Liver (tissue), 10 donors: ENCODE measurements at places on chromosomes 4 and X. TPM values are rescaled to one million over a fixed set of nuclear protein-coding genes. Genes with fewer than 3 reads are reported as not detected.

Gene SMIM10L2A
- total RNA-seq, result 0.98 TPM

Gene FGF16
- not detected for total RNA-seq

Gene DGAT2L6
- total RNA-seq, result not detected

Gene BGN
- total RNA-seq, result 30.7 TPM

Gene MAGEB2
- not detected for total RNA-seq

Gene CABS1
- total RNA-seq, result not detected

Gene CYTL1
- 4.6 TPM for total RNA-seq

- peaks cover 46% of the 10 kb centered on the region for H3K36me3 ChIP-seq
- no peak overlapping the region for H3K4me3 ChIP-seq
- DNase-seq, result no peak
- H3K27ac ChIP-seq, result no peak overlapping the region
- no peaks in the 10 kb centered on the region for H3K4me1 ChIP-seq
Observed at GRCh38 chrX:1417921-1418771, 26.2 kb upstream of the SLC25A6 start.

DNA sequence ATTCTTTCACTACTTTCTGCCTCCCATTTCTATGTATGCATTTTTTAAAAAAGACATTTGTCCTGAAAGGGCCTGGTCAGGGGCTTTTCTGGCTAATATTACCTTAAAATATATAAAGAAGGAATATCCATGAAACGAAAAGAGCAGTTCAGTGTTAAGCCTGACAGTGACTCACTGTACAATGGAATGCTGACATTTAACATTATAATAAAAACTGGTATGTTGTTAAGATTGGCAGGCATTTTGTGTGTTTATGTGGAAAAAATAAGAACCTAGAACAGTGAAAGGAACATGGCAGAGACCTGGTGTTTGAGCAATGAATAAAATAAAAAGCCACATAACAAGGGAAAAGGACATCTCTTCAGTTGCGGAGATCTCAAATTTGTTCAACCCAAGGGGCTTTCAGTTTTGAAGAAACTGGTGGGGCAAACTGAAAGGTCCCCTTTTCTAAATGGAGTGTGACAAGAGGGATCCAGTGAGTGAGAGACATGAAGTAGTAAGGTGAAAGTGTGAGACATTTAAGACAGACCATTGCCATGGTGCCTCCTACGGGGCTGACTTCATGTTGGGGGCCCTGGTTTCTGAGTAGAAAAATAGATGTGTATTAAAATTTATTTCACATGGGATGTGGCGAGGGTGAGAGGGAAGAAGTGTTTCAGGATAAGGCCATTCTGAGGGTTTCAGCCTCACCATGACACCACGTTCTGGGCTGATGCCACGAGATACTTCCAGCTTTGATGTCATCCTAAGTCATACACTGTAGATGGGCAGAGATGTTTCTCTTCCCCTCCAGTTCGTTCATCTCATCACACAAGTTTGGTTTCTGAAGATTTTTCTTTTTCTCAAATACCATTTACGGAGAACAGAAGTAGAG, 324.9 kb downstream of the PPP3CA start:
- no peak overlapping the region for H3K27ac ChIP-seq
- no peaks in the 10 kb centered on the region for H3K4me1 ChIP-seq
- no peak for DNase-seq
- no peak overlapping the region for H3K4me3 ChIP-seq

GRCh38 chr4:78517050-78517652, 34.4 kb upstream of the ANXA3 start:
- H3K27ac ChIP-seq, result no peak overlapping the region
- no peaks in the 10 kb centered on the region for H3K27me3 ChIP-seq
- H3K36me3 ChIP-seq, result no peaks in the 10 kb centered on the region

DNA sequence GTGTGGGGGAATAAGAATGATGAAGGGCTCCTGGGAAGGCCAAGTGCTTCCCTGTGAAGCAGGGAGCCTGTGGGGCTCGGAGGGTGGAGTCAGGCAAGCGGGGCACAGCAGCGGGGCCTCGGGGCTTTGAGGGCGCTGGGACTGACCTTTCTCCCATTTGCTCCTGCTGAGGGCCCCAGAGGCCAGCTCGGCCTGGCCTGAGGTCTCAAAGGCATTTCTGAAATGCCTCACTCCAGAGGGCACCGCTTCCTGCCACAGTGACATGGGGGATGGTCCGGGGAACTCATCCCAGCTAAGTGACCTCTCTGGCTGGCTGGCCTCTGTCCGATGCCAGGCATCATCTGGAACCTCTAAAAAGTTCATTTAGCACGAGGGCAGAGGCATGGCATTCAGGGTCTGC, 98.8 kb upstream of the STX18 start:
- no peak overlapping the region for H3K27ac ChIP-seq
- no peak overlapping the region for H3K4me3 ChIP-seq
- no peak for DNase-seq
- H3K27me3 ChIP-seq, result no peaks in the 10 kb centered on the region
- H3K4me1 ChIP-seq, result no peaks in the 10 kb centered on the region
- no peaks in the 10 kb centered on the region for H3K36me3 ChIP-seq

- H3K27ac ChIP-seq, result no peak overlapping the region
- no peak overlapping the region for H3K4me3 ChIP-seq
- no peaks in the 10 kb centered on the region for H3K36me3 ChIP-seq
- peaks cover 21% of the 10 kb centered on the region for H3K4me1 ChIP-seq
Observed at GRCh38 chrX:18883234-18883960, 100.5 kb downstream of the PHKA2 start.

DNA sequence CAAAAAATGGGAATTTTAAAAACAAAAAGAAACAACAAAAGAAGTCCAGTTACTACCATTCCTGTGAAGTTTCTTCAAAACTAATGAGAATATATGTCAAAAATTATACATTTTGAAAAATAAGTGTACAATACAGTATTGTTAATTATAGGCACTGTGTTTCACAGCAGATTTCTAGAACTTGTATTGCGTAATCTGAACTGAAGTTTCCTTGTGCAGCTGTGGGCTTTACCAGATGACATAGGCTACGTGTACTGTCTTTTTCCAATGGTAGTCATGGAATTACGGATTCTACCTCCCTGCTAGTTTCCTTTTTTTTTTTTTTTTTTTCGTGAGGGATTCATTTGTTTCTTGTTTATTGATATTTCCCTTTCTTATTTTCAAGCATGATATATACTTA, 113.8 kb upstream of the GABRA2 start:
- no peak overlapping the region for H3K4me3 ChIP-seq
- no peak overlapping the region for H3K27ac ChIP-seq
- no peaks in the 10 kb centered on the region for H3K4me1 ChIP-seq
- H3K36me3 ChIP-seq, result no peaks in the 10 kb centered on the region

- no peaks in the 10 kb centered on the region for H3K4me1 ChIP-seq
- DNase-seq, result no peak
- no peaks in the 10 kb centered on the region for H3K36me3 ChIP-seq
- H3K27ac ChIP-seq, result no peak overlapping the region
- no peaks in the 10 kb centered on the region for H3K27me3 ChIP-seq
- H3K4me3 ChIP-seq, result no peak overlapping the region
Observed at GRCh38 chr4:20443015-20443805, 191.5 kb downstream of the SLIT2 start.

- H3K4me3 ChIP-seq, result no peak overlapping the region
- H3K27ac ChIP-seq, result no peak overlapping the region
- H3K36me3 ChIP-seq, result no peaks in the 10 kb centered on the region
- H3K4me1 ChIP-seq, result no peaks in the 10 kb centered on the region
- DNase-seq, result no peak
Observed at GRCh38 chr4:36904823-36905222, 339.7 kb upstream of the NWD2 start.

DNA sequence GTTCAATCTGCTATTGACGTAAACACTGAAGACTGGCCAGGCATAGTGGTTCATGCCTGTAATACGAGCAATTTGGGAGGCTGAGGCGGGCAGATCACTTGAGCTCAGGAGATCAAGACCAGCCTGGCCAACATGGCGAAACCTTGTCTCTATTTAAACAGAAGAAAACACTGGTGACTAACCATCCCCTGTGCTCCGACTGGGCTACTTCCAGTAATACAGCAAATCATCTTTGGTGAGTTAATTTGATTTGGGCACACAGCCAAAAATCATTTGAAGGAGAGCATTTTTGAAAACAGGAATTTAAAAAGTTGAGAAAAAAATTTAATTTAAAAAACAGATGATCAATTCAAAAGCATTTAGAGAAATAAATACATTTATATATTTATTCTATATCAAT, 52.0 kb downstream of the SEC24D start:
- no peak for DNase-seq
- no peak overlapping the region for H3K4me3 ChIP-seq
- peaks cover 10% of the 10 kb centered on the region for H3K36me3 ChIP-seq
- H3K27ac ChIP-seq, result no peak overlapping the region
- H3K4me1 ChIP-seq, result no peaks in the 10 kb centered on the region
- no peaks in the 10 kb centered on the region for H3K27me3 ChIP-seq

DNA sequence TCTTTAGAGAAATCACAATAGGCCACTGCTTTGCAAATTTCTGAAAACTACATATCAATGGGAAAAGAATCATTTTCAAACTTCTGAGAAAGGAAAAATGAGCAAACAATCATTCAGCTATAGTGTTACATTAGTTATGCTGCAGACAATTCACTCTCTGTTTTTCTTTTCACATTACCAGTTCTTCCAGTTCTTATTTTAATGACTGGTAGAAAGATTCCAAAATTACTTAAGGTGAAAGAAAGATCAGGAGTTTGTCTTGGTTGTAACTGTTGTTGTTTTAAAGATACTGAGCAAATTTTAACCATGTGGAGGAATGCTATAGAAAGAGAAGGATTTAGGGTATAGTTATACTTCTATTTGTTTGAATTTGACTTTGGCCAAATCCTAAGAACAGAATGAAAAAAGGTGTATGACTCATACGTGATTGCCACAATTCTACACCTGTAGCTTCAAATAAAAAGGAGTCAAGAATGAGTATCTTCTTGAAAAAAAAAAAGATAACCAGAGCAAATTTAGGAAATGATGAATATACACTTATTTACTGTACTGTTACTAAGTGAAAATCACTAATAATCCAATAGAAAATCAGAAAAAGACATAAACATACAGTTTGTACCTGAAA, 21.0 kb upstream of the RASGEF1B start:
- H3K27me3 ChIP-seq, result no peaks in the 10 kb centered on the region
- no peak for DNase-seq
- H3K4me3 ChIP-seq, result no peak overlapping the region
- no peak overlapping the region for H3K27ac ChIP-seq

DNA sequence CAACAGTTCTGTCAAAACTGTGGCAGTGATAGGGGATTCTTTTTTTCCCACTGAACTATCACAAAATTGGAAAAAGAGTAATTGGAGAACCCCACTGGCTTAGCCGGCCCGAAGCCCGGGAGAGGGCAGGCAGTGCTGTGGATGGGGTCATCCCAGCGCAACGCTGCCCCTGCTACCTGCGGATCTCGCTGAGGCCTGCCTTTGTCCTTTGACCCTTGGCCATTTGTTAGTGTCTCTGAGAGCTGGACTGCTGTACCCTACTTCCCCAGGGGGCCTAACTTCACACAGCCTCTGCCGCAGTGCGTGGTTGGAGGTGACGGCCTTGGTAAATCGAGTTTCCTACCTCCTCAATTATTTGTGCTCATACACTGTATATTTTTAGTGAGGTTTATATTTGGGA, 43.0 kb upstream of the MSANTD1 start:
- H3K27me3 ChIP-seq, result no peaks in the 10 kb centered on the region
- peak overlapping the region; percentile 79 for H3K27ac ChIP-seq
- no peak overlapping the region for H3K4me3 ChIP-seq
- H3K36me3 ChIP-seq, result peaks cover 20% of the 10 kb centered on the region
- H3K4me1 ChIP-seq, result peaks cover 41% of the 10 kb centered on the region

DNA sequence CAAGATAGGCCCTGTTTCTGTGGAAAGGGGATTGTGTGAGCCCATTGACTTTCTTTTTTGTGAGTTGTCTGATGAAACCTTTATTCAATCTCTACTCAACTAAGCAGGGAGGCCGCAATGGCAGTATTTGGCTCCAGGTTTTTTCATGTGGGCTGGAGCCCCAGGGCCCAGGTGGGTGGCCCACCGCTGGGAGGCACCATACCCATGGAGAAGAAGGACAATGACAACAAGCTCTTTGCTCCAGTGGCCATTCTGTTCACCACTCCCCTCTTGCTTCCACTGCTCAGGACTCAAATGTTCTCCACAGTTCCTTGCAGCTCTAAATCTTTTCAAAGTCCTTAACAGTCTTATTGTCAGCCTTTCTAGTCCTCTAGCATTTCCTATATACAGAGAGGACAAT, 54.1 kb downstream of the HOPX start:
- H3K4me3 ChIP-seq, result no peak overlapping the region
- no peaks in the 10 kb centered on the region for H3K27me3 ChIP-seq

DNA sequence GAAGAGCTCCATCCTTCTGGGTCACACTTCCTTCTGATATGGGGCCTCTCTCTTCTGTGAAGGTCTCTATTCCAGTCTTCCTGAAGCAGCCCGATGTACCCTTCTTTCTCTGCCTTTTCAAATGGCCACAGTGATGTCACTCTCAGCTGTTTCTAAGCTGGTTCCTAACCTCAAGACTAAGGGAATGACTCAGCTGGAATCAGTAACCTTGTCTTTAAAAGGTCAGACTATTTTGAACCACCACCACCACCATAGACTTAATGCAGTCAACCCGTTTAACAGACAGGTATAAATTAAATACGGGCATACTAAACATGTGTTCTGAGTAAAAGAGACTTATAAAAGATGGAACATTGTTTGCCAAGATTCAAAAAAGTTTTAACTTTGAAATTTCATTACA, 121.0 kb downstream of the PPA2 start:
- no peaks in the 10 kb centered on the region for H3K4me1 ChIP-seq
- no peak overlapping the region for H3K4me3 ChIP-seq
- no peak overlapping the region for H3K27ac ChIP-seq
- H3K36me3 ChIP-seq, result no peaks in the 10 kb centered on the region
- H3K27me3 ChIP-seq, result no peaks in the 10 kb centered on the region

- H3K4me1 ChIP-seq, result no peaks in the 10 kb centered on the region
- no peaks in the 10 kb centered on the region for H3K36me3 ChIP-seq
- DNase-seq, result no peak
- H3K27me3 ChIP-seq, result no peaks in the 10 kb centered on the region
- no peak overlapping the region for H3K4me3 ChIP-seq
Observed at GRCh38 chrX:106203315-106203714, 35.2 kb downstream of the PWWP3B start.

GRCh38 chr4:31246856-31247255, 526.7 kb downstream of the PCDH7 start:
- H3K27me3 ChIP-seq, result no peaks in the 10 kb centered on the region
- H3K4me1 ChIP-seq, result no peaks in the 10 kb centered on the region
- no peak overlapping the region for H3K4me3 ChIP-seq
- H3K27ac ChIP-seq, result no peak overlapping the region
- H3K36me3 ChIP-seq, result no peaks in the 10 kb centered on the region

DNA sequence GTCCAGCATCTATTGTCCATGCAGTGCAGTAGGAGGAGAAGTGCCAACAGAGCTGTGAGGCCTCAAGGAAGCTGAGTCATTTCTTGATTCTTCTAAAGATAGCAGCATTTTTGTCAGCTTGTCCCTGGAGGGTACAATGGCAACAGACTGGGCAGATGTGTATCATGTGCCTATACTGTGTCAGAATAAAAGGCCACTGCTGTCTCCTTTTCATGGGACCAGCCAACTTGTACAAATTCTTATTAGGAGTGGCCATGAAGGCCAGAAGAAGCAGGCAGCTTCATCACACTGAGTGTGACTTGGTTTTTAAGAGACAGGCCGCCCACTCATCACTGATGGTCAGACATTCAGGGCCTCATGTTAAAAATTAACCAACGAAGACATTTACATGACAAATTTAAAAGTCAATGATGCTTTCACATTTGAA, 185.0 kb upstream of the FAM241A start:
- no peak overlapping the region for H3K27ac ChIP-seq
- H3K4me3 ChIP-seq, result no peak overlapping the region
- H3K27me3 ChIP-seq, result no peaks in the 10 kb centered on the region
- H3K4me1 ChIP-seq, result no peaks in the 10 kb centered on the region
- no peaks in the 10 kb centered on the region for H3K36me3 ChIP-seq
